ENCODE measurements at places on chromosomes 13 and 19.

GRCh38 chr19:13978351-13979243 lies 26.3 kb downstream of the DCAF15 start:
- no peak for DNase-seq

DNA sequence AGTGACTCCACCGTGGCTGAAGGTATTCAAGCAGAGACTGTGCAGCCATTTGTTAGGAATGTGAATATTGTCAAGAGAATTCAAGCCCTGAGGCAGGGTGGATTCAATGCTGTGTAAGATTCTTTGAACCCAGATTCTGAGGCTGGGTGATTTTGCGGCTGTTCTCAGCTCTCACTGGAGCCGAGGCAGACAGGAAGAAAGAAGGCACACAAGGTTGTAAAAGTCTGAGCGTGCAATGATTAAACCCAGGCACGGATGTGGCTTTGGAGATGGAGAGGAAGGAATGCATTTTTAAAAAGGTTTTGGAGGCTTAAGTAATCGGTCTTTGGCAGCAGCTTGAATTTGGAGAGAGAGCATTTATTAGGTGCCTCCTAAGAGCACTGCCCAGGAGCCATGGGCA lies 187.9 kb downstream of the KATNAL1 start:
- peak; percentile 94 for DNase-seq

DNA sequence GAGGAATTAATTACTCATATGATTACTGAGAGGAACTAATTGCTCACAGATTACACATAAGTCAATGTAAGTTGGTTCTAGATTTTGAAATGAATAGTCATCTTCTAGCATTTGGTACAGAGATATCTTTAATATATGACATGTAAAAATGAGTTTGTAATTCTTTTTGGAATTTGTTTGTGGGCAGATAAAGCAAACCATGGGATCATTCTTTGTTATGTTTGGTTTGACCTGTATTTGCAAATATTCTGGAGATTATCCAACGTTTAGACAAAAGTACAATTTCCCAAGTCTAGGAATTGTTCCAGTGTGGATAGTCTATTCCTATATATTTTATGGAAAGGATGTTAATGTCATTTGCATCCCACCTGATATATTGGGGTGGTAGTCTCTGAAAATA lies 309.6 kb upstream of the EDNRB start:
- DNase-seq, result no peak

DNA sequence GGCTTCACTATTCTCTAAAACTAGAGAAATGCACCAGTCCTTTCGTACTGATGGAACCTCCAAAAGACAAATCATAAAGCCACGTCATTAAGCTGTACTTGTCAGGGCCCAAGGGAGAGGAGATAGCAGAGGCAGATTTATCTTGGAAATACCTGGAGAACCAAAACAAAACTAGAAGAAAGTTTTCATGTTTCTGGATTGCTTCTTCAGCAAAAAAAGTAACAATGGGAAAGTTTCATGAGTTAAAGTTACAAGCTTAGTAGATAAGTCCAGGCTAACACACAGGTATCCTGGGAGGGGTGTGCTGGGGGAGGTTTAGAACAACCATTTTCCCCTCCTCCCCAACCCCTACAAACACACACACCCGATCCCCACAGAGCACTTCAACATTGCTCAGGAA lies 21.6 kb downstream of the RANBP3 start:
- no peak for DNase-seq

DNA sequence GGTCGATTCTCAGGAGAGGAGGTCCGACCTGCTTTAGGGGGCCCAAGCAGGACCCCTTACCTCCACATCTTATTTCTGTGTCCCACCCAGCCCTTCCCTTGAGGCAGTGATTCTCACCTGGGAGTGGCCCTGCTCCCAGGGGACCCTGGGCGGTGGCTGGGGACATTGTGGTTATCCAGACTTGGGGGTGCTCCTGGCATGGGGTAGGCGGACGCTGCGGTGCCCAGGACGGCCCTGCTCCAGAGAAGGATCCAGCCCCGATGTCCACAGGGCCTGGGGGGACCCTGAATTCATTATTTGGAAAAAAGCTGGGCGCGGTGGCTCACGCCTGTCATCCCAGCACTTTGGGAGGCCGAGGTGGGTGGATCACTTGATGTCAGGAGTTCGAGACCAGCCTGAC lies 84.4 kb downstream of the GADD45B start:
- no peak for DNase-seq

DNA sequence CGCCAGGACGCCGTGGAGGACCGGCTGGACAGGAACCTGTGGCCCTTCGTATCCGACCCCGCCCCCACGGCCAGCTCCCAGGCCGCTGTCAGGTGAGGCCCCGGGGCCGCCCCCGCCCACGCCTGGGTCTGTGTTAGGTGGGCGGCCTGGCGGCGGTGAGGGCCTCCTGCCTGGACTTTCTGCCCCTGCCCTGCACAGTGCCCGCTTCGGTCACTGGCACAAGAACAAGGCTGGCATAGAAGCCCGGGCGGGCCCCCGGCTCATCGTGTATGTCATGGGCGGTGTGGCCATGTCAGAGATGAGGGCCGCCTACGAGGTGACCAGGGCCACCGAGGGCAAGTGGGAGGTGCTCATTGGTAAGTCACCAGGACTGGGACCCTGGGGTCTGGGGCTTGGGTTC lies 10.2 kb downstream of the STXBP2 start:
- DNase-seq, result no peak

DNA sequence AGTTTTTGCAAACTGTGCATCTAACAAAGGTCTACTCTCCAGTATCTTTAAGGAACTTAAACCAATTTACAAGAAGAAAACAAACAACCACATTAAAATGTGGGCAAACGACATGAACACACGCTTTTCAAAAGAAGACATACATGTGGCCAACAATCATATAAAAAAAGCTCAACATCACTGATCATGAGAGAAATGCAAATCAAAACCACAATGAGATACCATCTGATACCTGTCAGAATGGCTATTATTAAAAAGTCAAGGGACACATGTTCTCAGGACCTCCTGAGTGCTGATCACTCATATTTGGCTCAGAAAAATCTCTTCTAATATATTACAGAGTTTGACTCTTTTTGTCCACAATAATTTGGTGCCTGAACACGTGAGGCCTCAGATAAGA lies 14.2 kb upstream of the LILRB1 start:
- DNase-seq, result no peak

DNA sequence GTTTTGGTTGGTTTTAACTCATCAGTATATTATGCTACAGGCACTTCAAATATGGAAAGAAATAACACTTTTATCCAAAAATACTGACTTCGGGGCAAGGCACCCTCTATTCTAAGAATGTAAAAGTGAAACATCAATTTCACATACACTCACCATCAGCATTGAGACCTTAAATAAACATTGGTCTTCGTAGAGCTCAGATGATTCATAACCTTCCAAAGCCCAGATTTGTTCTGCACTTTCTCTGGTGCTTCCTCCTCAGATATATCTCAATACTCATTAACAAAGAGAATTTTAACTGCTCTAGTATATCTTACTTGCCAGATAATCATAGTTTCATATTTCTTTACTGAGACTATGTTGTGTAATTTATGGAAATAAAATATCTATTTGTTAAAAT lies 794.3 kb downstream of the LIG4 start:
- no peak for DNase-seq

DNA sequence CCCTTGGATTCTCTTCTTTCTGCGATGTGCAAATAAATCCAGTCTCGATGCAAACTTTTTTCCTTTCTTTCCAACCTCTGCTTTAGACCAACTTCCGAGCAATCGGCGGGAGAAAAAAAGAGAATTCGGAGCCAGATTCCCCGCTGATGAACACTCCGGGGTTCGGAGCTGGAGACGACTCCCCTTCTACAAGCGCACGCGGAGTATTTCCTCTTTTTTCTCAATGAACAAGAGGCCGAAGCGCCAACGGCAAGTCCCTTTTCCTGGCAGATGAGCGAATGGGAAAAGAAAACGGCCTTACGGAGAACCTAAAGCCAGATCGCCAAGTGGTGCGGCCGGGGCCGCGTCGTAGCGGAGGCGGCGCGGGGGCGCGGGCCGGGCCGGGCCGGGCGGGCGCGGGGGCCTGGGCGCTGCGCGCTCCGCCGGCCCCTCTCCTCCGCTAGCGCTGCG lies 250 bp downstream of the SPRY2 start:
- DNase-seq, result no peak

DNA sequence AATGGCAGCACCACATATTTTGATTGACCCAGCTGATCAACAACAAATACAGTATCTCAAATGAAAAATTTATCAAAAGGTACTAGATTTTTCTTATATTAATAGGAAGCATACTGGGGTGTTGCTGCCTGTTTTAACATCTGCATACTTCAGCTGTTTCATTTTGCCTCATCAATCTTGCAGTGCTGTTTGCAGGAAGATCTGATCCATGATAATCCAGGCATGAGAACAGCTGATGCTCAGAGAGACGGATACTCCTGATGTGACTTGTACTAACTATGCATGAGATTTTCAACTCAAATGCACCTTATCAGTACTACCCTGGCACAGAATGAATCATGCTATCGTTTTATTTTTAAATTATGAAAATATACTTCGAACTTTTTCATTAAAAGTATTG lies 2136.8 kb downstream of the PCDH9 start:
- no peak for DNase-seq

DNA sequence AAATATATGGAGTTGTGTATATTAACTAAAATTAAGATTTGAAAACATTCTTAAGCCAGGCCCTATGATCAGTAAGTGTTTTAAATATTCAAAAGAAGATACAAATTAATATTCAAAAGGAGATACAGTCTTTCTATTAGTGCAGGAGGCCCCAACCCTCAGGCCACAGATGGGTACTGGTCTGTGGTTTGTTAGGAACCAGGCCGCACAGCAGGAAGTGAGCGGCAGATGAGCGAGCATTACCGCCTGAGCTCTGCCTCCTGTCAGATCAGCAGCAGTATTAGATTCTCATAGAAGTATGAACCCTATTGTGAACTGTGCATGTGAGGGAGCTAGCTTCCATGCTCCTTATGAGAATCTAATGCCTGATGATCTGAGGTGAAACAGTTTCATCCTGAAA lies 232.9 kb downstream of the FOXO1 start:
- no peak for DNase-seq

DNA sequence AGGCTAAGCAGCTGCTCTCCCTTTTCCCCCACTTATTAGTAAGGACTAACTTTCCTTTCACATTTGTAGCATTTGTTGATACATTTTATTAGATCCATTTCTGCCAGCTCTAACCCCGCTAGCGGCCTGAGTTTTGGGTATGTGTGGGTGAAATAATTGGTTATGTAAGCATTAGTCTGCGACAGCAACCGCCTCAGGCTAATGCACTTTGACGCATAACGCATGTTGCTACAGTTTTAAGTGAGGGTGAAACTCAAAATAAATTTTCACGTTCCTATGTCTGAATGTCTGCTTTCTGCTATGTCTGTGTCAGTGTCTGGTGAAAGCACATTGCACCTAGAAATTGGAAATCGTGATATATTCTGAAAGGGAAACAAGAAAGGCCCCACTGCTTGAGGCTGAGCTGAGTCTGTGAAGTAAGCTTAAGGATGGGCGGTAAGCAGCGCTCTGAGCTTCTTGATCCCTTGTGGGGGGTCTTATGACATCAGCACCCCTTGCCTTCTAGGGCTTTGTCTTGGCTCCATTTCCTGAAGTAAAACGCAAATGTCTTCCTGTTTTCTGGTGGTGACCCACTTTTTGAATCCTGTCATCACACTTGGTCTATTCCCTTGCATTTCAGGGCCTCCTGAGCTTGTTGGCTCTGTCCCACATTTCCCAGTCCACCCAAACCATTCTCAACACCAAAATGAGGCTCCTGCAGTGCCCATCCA lies 648.3 kb upstream of the ARGLU1 start:
- DNase-seq, result no peak

DNA sequence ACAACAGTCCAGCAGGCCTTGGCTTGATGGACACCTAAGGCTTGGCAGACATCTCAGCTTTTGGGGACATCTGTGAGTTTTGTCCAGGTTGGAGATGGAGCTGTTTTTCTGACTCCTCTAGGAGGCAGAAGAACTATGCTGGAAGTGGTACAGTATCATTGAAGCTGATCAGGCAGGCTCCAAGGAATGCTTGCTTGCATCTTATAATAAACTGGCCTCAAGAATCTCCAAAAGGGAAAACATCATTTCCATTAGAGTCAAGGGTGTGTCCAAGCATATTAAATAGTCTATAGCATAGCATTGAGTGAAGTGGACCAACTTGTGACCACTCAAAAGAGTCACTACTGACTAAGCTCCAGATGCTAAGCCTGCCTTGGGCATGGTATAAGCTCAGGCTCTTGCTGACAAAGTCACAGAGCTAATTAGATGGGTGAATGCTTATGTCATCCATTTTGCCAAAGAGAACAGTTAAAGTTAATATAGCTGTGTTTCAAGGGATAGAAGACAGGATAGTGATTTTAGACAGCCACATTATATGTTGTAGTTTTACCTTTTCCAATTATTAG lies 216.0 kb downstream of the DNAJC15 start:
- DNase-seq, result peak; percentile 40

- no peak for DNase-seq
Observed at GRCh38 chr19:7469669-7470285, 19.1 kb downstream of the PEX11G start.

DNA sequence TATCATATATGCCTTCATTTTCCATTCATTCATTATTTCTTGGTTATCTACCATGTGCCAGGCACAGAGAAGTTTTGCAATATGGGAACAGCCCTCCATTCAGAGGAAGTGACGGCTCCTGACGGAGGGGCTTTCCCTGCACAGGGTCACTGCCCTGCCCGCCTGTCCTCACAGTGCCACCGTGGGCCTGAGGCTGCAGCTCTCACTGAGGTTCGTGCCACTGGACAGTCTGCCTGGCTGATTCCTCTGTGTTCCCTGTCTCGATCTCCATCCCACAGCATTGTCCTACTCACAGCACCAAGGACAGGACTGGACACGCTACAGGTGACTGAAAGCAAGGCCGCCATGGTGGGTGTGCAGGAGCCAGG lies 92.7 kb downstream of the TSHZ3 start:
- no peak for DNase-seq

- peak; percentile 18 for DNase-seq
Observed at GRCh38 chr13:90197722-90198121, 1149.8 kb upstream of the MIR17HG start.

- no peak for DNase-seq
Observed at GRCh38 chr13:112897956-112898620, 70.9 kb upstream of the MCF2L start.

DNA sequence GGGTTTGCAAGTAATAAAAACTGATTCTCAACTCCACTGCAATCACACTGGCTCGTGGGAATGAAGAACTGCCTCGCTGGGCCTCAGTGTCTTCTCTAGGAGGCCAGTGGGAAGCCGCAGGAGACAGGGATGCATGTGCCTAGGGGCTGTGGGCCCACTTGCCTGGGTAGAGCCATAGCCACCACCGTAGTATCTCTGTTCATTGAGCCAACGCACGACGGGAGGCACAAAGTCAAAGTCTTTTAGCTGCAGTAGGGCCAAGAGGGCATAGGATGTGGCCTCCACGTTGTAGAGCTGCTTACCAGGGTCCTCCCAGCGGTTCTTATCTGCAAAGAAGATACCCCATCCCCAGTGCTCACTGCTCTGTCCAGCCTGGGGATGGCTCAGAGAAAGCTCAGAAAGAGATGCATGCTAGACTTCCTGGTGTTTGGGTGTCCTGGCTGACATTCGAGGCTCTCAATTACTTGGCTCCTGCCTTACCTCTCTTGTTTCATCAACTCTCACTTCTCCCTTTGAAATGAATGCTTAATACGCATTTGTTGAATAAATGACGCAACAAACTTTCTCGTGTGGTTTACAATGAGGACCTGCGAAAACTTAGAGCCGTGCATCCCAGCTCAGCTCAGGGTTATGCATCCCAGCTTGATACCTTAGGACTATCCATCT lies 16.1 kb upstream of the TNFSF14 start:
- DNase-seq, result no peak

GRCh38 chr13:78317030-78317429 lies 286.3 kb downstream of the POU4F1 start:
- DNase-seq, result no peak
